ENCODE measurements at places on chromosomes 4 and X.
A peak's percentile ranks its signal among the peaks of the same experiment; 100 is the strongest.

GRCh38 chrX:67558267-67558666 is 14.4 kb downstream of the AR start:
- DNase-seq, result no peak

- DNase-seq, result no peak
These were observed 207.9 kb upstream of the FAT1 start for GRCh38 chr4:186931519-186931918.

- DNase-seq, result no peak
These were observed 14.1 kb upstream of the SYTL4 start for GRCh38 chrX:100745806-100746537.

- DNase-seq, result no peak
These were observed 2.7 kb upstream of the VEGFC start for GRCh38 chr4:176795441-176795840.

DNA sequence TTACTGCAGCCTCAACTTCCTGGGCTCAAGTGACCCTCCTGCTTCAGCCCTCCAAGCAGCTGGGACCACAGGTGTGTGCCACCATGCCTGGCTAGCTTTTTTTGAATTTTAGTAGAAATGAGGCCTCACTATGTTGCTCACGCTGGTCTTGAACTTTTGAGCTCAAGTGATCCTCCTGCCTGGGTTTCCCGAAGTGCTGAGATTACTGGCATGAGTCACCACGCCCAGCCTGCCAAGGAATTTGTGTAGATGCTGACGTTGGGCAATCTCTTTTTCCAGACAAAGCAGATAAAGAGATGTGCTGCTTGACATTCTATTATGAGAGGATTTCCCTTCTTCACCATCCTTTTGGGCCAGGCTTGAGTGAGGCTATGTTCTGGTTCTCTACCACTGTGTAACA is 254.5 kb upstream of the RPS6KA3 start:
- no peak for DNase-seq

GRCh38 chr4:81648576-81649275 is 177.0 kb upstream of the RASGEF1B start:
- DNase-seq, result peak; percentile 68

GRCh38 chr4:16205298-16206164 is 20.7 kb downstream of the TAPT1 start:
- no peak for DNase-seq

DNA sequence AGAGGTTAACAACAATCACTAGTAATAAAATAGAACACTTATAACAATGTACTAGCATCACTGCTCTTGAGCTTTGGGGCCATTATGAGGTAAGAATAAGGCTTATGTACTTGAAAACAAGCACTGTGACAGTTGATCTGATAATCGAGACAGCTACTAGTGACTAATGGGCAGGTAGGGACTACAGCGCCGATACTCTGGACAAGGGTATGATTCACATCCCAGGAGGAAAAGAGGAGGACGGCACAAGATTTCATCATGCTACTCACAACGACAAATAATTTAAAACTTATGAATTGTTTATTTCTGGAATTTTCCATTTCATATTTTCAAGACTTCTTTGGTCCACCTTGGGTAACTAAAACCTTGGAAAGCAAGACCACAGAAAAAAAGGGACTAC is 62.3 kb downstream of the FAM184B start:
- DNase-seq, result no peak
